ENCODE measurements at places on chromosomes 16 and 17.

DNA sequence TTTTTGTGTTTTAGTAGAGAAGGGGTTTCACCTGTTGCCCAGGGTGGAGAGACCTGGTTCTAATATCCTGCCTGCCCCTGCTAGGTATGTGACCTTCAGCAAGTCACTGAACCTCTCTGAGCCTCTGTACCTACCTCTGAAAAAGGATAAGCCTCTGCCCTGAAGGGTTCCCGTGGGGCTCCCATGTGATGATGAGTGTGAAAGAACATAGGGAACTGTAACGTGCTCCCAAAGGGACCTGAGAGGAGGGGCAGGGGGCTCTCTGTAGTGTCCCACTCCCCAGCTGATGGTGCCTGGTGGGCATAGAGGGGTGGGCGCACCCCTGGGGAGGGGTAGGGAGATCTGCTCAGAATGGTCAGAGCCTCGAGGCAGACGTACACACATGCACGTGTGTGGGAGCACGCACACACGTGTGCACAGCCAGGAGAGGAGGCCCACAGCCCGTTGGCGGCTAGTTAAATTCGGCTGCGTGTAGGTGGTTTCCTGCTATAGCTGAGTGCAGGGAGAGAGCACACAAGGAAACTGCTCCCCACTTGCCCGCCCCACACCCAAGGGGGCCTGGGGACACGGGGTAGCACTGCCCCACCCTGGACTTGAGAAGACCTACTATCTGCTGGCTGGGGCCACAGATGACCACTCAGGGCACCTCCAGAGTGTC lies 6.7 kb downstream of the KCNH4 start:
- DNase-seq, result no peak

GRCh38 chr17:74981979-74982662 lies 5.3 kb upstream of the CDR2L start:
- DNase-seq, result peak; percentile 35

DNA sequence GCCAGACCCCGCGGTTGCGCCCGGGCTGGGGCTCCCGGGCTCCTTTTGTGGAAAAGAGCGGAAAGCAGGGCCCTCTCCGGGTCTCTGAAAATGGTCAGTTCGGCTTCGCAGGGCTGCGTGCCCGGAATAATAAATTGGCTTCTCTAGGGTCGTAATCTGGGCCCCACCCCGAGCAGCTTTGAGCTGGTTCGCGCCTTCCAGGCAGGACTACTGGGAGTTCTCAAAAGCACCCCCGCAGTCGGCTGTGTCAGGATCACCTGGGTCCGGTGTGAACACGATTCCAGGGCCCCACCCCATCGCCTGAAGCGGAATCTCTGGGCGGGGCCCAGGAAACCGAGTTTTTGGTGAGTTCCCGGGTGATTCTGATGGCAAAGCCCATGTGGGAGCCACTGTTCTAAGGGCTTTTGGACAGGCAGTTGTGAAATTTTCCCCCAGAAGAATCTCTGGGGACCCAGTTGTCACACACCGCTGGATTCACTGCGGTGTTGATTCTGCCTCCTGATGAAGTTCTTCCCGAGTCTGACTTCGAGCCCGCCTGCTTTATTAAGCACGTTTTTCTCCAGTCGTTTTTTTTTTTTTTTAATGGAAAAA lies 77.0 kb downstream of the MRC2 start:
- no peak for DNase-seq

- no peak for DNase-seq
These were observed 7.0 kb downstream of the CDR2L start for GRCh38 chr17:74994440-74994839.

DNA sequence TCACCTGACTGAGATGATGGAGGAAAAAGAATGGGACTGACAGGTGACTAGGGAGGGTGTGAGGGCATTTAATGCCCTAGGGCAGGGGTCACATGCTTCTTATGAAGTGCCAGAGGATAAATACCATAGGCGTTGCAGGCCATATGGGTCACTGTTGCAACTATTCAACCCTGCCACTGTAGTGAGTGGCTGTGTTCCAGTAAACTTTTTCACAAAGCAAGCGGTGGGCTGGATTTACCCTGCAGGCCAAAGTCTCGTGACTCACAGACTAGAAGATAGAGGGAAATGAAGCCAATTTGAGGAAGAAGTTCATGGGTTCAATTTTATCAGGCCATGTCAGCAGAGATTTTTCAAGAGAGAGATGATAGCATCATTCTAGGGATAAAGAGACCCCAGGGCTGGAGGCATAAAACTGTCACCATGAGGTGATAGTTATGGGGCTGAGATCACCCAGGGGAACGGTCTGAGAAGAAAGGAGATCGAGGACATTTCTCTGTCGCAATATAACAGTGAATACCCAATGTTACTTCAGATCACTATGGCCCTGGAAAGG lies 8.6 kb downstream of the ARHGAP17 start:
- no peak for DNase-seq

DNA sequence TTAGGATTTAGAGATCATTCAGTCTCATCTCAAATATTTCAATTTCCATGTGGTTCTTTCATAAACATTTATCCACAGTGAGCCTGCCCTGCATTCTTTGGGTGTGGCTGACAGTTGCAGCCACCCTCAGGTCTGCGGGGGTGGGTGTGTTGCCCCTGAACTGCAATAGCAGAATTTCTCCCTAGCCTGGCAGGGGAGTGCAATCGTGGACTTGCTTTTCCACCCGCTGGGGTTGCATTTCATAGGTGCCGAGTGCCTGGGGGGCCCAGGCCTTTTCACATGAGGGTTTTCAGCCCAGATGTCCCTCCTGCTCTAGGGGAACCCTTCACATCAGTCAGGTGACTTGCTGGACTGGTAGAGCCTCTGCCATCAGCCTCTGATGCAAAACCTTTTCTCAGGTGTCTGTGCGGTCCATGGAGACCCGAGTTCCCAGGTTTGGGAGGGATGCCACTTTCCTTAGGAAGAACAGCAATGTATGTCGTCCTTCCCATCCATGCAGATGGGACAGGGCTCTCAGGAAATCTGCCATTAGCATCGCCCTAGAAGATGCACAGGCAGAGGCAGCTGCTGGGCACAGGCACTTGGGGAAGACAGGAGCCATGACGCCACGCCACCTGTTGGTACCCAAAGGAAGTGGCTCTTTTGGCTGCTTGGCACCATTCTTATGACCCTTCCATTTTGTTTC lies 2.4 kb upstream of the USP36 start:
- DNase-seq, result no peak

- DNase-seq, result no peak
These were observed 140.1 kb downstream of the CCDC182 start for GRCh38 chr17:57604771-57605674.

GRCh38 chr16:69590590-69590989 lies 24.8 kb downstream of the NFAT5 start:
- DNase-seq, result no peak

GRCh38 chr17:42835732-42836131 lies 2.5 kb downstream of the PSME3 start:
- no peak for DNase-seq

GRCh38 chr16:28237754-28238357 lies 26.1 kb upstream of the XPO6 start:
- DNase-seq, result no peak

GRCh38 chr17:44793885-44794842 lies 35.4 kb downstream of the ADAM11 start:
- DNase-seq, result no peak

DNA sequence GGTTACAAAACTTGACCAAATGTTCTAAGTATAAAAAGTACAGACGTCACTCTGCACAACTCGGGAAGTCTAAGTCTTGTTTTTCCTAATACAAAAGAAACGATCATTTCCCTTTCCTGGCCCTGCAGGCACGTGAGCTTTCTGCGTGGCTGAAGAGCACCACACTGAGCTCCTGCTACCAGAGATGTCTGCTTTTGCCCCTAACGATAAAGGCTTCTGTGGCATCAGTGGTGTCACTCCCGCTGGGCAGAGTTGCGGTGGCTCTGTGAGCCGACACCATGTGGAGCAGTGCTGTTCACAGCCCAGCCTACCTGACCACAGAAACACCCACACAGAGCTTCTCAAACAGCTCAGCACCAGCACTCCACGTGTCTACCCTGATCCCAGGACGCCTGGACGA lies 20.5 kb downstream of the EMC8 start:
- no peak for DNase-seq

- DNase-seq, result no peak
These were observed 54.2 kb downstream of the BEAN1 start for GRCh38 chr16:66481081-66481942.

DNA sequence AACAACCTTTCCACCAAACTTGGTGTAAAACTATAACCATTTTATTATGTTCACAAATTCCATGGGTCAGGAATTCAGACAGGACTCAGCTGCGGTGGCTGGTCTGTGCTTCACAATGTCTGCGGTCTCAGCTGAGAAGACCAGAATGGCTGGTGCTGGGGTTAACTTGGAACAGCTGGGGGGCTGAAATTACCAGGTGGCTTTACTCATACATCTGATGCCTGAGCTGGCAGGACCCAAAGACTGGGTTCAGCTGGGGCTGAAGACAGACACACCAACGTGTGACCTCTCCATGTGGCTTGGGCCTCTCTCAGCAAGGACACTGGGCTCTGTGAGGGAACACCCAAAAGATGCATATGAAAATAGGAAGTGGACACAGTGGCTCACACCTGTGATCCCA lies 5.7 kb upstream of the HID1 start:
- DNase-seq, result no peak

DNA sequence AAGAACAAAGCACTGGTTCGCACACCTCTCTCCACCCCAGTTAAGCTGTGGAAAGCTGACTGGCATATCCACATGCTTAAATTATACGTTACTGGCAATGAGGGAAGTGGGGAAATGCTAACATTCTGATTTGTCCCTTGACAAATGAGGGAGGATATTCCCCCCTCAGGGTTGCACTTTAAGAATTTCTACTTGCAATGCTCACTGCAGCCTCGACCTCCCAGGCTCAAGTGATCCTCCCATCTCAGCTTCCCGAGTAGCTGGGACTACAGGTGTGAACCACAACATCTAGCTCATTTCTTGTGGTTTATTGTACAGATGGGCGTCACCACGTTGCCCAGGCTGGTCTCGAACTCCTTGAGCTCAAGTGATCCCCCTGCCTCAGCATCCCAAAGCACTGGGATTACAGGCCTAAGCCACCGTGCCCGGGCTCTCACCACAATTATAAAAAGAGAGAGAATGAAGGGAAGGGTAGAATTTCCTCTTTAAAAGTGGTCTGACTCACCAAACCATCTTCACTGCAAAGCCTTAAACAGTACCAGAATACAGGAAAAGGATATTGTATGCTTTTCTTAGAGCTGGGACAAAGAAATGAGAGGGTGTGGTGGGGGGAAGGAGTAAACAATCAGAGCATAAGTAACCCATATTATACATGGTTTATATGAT lies 38.9 kb downstream of the KANSL1 start:
- no peak for DNase-seq

GRCh38 chr17:19799796-19800195 lies 51.7 kb upstream of the ALDH3A1 start:
- no peak for DNase-seq

- DNase-seq, result no peak
These were observed 16.3 kb upstream of the RBFOX1 start for GRCh38 chr16:7316281-7316888.

DNA sequence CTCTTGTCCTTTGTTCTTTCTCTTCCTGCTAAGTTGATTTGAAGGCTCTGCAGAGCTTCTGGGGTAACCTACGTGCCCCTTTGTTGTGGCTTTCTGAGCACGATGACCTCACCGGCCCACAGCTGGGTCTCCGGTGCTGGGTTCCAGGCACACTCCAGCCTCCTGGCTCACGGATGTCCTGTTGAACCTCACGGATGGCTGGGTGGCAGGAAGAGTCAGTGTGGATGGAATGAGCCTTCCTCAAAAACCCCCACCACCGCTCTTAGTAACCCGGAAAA lies 116.0 kb downstream of the SOCS1 start:
- no peak for DNase-seq

DNA sequence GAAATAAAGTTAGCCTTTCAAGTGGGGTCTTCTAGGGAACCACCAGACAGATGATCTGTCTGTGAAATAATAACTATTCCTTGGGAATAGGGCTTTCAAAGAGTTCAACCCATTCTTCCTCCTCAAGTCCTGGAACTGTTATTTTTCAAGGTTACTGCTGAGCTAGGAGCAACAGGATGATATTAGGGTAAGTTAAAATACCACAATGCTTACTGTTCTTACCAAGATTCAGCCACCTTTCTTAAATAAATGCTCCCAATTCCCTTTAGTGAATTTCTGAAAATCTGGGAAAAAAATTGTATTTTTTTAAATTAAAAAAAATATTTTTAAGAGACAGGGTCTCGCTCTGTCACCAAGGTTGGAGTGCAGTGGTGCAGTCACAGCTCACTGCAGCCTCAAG lies 26.9 kb upstream of the ALDH3A2 start:
- no peak for DNase-seq

GRCh38 chr17:21213638-21214014 lies 335 bp downstream of the TMEM11 start:
- no peak for DNase-seq

- no peak for DNase-seq
These were observed 22.2 kb downstream of the ANKFY1 start for GRCh38 chr17:4241535-4241934.

- DNase-seq, result no peak
These were observed 132.6 kb downstream of the ZNF778 start for GRCh38 chr16:89349947-89350633.

DNA sequence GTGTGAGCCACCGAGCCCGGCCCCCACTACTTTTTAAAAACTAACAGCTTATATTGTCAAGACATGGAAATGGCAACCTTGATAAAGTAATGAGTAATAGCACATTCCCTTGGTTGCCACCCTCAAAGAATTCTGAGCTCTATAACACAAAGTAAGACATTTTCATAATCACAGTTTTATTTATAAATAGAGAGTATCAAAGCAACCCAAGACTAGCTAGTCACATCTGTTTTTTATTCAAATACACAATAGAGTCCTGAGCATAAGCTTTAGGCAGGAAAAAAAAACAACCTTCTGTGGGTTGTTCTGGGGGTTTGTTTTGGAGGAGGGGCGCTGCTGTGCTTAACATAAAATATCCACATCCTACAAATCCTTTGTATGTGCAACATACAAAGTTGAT lies 68.7 kb downstream of the CEP95 start:
- DNase-seq, result no peak

DNA sequence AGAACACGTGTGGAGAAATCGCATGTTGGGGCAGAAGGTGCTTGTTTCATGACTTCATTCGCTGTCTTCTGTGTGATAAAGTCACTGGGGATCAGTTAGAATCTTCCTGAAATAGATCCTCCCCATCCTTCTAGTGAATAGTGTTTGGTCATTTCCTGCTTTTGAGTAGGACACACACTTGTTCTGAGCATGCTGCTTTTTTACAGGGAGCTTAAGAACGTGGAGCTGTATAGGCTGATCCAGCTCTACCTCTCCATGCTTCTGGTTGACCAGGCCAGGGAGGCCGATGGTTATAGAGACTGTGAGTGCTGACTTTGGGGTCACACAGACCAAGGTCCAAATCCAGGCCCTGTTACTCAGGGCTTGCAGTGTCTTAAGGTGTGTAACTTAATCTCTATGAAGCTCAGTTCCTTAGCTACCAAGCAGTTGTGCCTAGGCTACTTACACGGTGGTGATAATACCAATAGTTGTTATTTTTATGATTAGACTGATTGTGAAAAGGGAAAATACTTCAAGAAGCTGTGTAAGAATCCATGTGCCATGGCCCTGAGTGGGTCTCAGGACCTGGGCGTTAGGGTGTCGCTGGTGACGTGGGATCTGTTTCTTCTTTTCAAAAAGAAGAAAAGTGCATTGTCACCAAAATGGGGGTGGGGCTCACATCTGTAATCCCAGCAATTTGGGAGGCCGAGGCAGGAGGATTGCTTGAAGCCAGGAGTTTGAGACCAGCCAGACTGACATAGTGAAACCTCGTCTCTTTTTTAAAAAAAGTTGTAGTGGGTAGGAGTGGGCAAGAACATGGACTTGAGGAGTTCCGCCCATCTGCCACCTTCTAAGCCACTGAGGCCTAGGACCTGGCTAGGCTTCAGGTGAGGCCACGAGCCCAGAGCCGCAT lies 64.1 kb upstream of the LGALS9 start:
- no peak for DNase-seq

GRCh38 chr17:2068519-2069051 lies 13.7 kb downstream of the HIC1 start:
- no peak for DNase-seq

All from stimulated activated CD4-positive, alpha-beta T cell treated with anti-CD3 and anti-CD28 coated beads, Interleukin-1b, Interleukin-23, amount 100 ng/mL, for 1 hour (primary cell).